ENCODE measurements at places on chromosomes 4 and X. TPM values are rescaled to one million over a fixed set of nuclear protein-coding genes. Genes with fewer than 3 reads are reported as not detected.
A peak's percentile ranks its signal among the peaks of the same experiment; 100 is the strongest.

ADAM29 gene
- not detected for total RNA-seq

RIBC1 gene
- 0.90 TPM for total RNA-seq

CSAG1 gene
- not detected for total RNA-seq

UGT8 gene
- total RNA-seq: 0.07 TPM

KCNE5 gene
- 0.87 TPM for total RNA-seq

TLR3 gene
- not detected for total RNA-seq

MPP1 gene
- total RNA-seq: 27.7 TPM

CETN2 gene
- total RNA-seq: 9.9 TPM

DNA sequence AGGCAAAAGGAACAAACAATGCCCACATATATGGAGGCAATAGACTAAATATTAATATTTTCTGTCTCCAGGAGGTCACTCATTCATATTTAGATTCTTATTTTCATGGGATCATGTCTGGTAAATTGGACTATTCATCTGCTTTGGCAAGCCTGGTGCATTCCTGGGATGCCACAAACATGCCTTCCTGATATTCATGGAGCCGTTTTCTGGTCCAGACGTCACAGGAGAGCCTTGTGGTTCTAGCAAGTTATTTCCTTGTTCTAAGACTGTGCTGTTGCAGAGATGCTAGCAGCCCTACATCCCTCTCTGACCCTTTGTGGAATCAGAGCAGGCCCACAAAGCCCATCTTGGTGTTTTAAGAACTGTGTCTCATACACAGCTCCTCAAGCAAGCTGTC lies 16.1 kb upstream of the EXOSC9 start:
- no peaks in the 10 kb centered on the region for H3K36me3 ChIP-seq
- H3K4me3 ChIP-seq: no peak overlapping the region
- no peak overlapping the region for H3K27ac ChIP-seq
- DNase-seq: no peak
- peaks cover 14% of the 10 kb centered on the region for H3K4me1 ChIP-seq

- no peaks in the 10 kb centered on the region for H3K27me3 ChIP-seq
- H3K36me3 ChIP-seq: peaks cover 35% of the 10 kb centered on the region
- H3K4me3 ChIP-seq: peak overlapping the region; percentile 65
- H3K27ac ChIP-seq: peak overlapping the region; percentile 95
- H3K4me1 ChIP-seq: peaks cover 49% of the 10 kb centered on the region
- DNase-seq: no peak
These were observed 47.6 kb downstream of the SH3KBP1 start for GRCh38 chrX:19839770-19840254.

- no peaks in the 10 kb centered on the region for H3K4me1 ChIP-seq
- H3K27me3 ChIP-seq: no peaks in the 10 kb centered on the region
- DNase-seq: no peak
These were observed 163.2 kb downstream of the HHIP start for GRCh38 chr4:144809056-144809640.

DNA sequence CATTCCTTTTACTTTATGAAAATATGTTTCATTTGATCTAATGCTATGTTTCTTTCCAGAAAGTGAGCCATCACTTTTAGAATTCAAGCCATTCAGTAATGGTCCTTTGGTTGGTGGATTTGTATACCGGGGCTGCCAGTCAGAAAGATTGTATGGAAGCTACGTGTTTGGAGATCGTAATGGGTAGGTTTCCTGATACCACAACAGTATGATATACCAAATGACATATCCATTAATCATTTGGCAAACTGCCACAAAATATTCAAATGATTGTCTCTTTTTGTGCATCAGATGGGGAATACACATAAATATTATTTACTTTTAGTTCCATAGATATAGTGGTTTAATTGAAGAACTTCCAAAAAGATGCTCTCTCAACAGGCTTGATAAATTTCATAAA lies 68.2 kb downstream of the HHIP start:
- DNase-seq: no peak
- H3K27ac ChIP-seq: no peak overlapping the region
- no peaks in the 10 kb centered on the region for H3K4me1 ChIP-seq
- H3K36me3 ChIP-seq: no peaks in the 10 kb centered on the region
- H3K27me3 ChIP-seq: no peaks in the 10 kb centered on the region
- H3K4me3 ChIP-seq: no peak overlapping the region

DNA sequence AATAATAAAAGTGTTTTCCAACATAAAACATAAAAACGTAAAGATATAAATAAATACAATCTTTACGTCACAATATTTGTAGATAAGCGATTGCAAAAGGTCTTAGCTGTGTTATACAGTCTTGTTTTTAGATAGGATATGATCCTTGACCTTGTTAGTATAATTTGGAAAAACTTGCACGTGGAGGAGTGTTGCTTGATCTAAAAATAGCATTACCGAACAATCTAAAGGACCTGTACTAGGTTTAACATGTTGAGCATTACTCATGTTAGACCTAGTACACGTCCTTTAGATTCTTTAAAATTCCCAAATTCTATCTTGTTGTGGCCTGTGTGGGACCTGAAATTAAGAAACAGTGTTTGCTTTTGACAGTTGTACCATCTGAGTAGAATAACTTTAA lies 1.6 kb downstream of the METAP1 start:
- H3K27ac ChIP-seq: no peak overlapping the region
- H3K4me1 ChIP-seq: peaks cover 30% of the 10 kb centered on the region
- H3K36me3 ChIP-seq: peaks cover 6% of the 10 kb centered on the region
- no peak for DNase-seq
- H3K4me3 ChIP-seq: peak overlapping the region; percentile 10

DNA sequence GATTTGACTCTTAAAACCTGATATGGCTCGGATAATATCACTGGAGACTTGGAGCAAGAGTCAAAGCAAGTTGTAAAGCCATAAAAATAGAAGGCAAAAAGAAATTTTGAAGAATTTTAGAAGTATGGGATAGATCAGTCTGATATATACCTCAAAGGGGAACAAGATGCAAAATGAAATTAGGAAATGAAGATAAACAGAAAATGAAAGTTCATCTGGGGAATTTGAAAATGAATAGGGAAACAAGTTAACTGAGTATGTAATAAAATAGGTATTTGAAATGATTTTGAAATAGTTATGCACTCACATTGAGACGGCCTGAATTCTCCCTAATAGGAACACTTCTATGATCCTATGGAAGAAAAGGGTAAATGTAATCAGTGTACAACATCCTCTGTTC lies 5.7 kb downstream of the CYP2U1 start:
- no peak overlapping the region for H3K27ac ChIP-seq
- peaks cover 19% of the 10 kb centered on the region for H3K4me1 ChIP-seq
- peaks cover 19% of the 10 kb centered on the region for H3K27me3 ChIP-seq
- no peaks in the 10 kb centered on the region for H3K36me3 ChIP-seq
- DNase-seq: no peak
- no peak overlapping the region for H3K4me3 ChIP-seq

GRCh38 chr4:16196482-16197393 lies 29.5 kb downstream of the TAPT1 start:
- no peak overlapping the region for H3K4me3 ChIP-seq
- H3K27ac ChIP-seq: no peak overlapping the region
- H3K36me3 ChIP-seq: peaks cover 33% of the 10 kb centered on the region
- peaks cover 16% of the 10 kb centered on the region for H3K4me1 ChIP-seq
- no peak for DNase-seq

- H3K27ac ChIP-seq: no peak overlapping the region
- H3K36me3 ChIP-seq: no peaks in the 10 kb centered on the region
- DNase-seq: no peak
These were observed 55.7 kb downstream of the LNX1 start for GRCh38 chr4:53535567-53535966.

GRCh38 chr4:181659876-181660275 lies 583.3 kb upstream of the TENM3 start:
- no peaks in the 10 kb centered on the region for H3K4me1 ChIP-seq
- no peak for DNase-seq
- H3K36me3 ChIP-seq: no peaks in the 10 kb centered on the region
- no peaks in the 10 kb centered on the region for H3K27me3 ChIP-seq
- no peak overlapping the region for H3K27ac ChIP-seq
- no peak overlapping the region for H3K4me3 ChIP-seq

- H3K4me3 ChIP-seq: no peak overlapping the region
- DNase-seq: no peak
- H3K4me1 ChIP-seq: no peaks in the 10 kb centered on the region
- no peaks in the 10 kb centered on the region for H3K27me3 ChIP-seq
- no peak overlapping the region for H3K27ac ChIP-seq
- no peaks in the 10 kb centered on the region for H3K36me3 ChIP-seq
These were observed 99.2 kb downstream of the SORCS2 start for GRCh38 chr4:7291372-7292114.

GRCh38 chrX:40470830-40471429 lies 109.8 kb upstream of the ATP6AP2 start:
- DNase-seq: no peak
- no peak overlapping the region for H3K4me3 ChIP-seq
- H3K27ac ChIP-seq: no peak overlapping the region
- peaks cover 13% of the 10 kb centered on the region for H3K27me3 ChIP-seq
- H3K4me1 ChIP-seq: peaks cover 33% of the 10 kb centered on the region

- peaks cover 51% of the 10 kb centered on the region for H3K4me1 ChIP-seq
- H3K27me3 ChIP-seq: no peaks in the 10 kb centered on the region
- no peaks in the 10 kb centered on the region for H3K36me3 ChIP-seq
- H3K27ac ChIP-seq: no peak overlapping the region
- H3K4me3 ChIP-seq: no peak overlapping the region
These were observed 19.0 kb downstream of the ATP8A1 start for GRCh38 chr4:42637867-42638266.

DNA sequence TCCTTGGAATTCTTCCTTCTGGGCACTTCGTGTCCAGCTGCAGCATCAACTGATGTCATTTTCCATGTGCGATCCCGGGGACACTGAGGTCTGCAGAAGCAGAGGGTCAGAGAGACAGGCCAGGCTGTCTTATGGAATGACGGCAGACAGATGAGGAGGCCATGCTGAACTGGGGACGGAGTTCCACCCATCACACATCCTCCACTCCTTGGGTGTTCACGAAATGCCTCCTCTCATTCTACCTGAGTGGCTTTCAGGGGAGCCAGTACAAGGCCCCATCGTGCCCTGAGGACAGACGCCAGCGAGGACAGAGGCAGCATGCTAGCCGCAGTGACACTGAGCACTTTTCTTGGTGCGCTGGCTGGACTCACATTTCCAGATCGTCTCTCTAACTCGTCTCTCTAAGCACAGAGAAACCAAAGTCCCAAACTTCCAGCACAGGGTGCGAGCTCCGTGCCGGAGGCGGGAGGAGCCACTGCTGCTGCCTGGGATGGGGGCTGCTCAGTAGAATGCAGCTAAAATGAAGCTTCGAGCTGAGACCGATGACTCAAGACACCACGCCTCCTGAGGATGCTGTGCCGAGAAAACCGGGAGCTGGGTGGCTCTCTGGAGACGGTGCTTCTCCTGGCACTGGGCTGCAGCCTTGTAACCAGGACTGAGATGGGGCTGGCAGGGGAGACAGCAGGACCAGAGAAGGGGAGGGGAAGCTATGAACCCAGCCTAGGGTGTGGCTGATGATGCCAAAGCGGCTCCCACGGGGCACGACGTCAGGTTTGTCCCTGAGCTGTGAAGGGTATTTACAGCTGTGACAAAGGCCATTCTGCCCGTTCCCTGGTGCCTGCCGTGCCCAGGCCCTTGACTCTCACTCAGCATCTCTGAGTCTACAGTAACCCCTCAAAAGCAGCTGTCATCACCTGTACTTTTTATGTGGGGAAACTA lies 8.2 kb downstream of the ABLIM2 start:
- DNase-seq: no peak
- peaks cover 2% of the 10 kb centered on the region for H3K27me3 ChIP-seq
- H3K4me3 ChIP-seq: no peak overlapping the region
- H3K27ac ChIP-seq: no peak overlapping the region
- H3K4me1 ChIP-seq: no peaks in the 10 kb centered on the region

GRCh38 chr4:102324730-102325129 lies 20.6 kb downstream of the SLC39A8 start:
- no peak overlapping the region for H3K27ac ChIP-seq
- no peak overlapping the region for H3K4me3 ChIP-seq
- H3K27me3 ChIP-seq: no peaks in the 10 kb centered on the region
- H3K36me3 ChIP-seq: peaks cover 44% of the 10 kb centered on the region

DNA sequence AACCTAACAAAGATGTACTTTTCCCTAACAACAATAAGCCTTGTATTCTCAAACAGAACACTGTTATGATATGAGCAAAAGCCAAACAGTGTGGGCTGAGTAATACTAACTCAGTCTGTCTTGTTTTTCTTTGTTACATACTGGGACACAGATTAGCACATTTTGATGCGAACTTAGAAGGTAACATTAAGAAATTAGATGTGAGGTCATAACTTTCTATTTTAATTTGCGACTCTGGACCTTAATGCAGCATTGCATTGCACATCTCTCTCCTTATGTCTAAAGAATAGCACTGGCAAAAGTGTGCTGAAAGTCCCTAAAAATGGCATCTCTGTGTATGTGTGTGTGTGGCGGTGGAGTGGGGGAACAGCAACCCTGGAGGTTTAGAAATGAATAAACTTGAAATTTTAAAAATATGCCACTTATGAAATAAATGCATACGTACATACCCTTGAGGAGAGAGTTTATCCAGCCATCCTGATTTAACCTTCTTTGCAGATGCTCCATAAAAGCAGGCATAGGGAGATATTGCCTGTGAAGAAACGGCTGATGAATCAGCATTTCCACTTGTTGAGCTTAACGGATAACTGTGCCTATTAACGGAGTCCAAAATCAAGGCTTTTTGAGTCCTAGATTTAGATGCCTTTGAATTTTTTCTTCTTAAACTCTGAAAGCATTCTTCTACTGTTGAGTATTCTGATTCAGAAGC lies 34.2 kb downstream of the ARAP2 start:
- peaks cover 48% of the 10 kb centered on the region for H3K4me1 ChIP-seq
- peaks cover 81% of the 10 kb centered on the region for H3K36me3 ChIP-seq
- H3K27ac ChIP-seq: peak overlapping the region; percentile 94

GRCh38 chr4:146063143-146063542 lies 112.4 kb upstream of the LSM6 start:
- no peaks in the 10 kb centered on the region for H3K36me3 ChIP-seq
- peaks cover 4% of the 10 kb centered on the region for H3K27me3 ChIP-seq
- DNase-seq: no peak
- no peak overlapping the region for H3K4me3 ChIP-seq
- H3K4me1 ChIP-seq: peaks cover 10% of the 10 kb centered on the region

- DNase-seq: no peak
- no peaks in the 10 kb centered on the region for H3K27me3 ChIP-seq
- no peaks in the 10 kb centered on the region for H3K4me1 ChIP-seq
- no peaks in the 10 kb centered on the region for H3K36me3 ChIP-seq
These were observed 568.8 kb downstream of the GRID2 start for GRCh38 chr4:92872604-92873003.

DNA sequence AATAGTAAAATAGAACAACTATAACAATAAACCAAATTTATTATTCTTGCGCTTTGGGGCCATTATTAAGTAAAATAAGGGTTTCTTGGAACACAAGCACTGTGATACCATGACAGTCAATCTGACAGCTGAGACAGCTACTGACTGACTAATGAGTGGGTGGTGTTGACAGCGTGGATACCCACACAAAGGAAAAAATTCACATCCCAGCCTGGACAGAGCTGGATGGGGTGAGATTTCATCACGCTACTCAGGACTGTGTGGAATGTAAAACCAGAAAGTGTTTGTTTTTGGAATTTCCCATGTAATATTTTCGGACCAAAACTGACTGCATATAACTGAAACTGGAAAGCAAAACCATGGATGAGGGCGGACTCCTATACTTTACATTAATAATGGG lies 48.8 kb downstream of the IGFBP7 start:
- H3K36me3 ChIP-seq: no peaks in the 10 kb centered on the region
- DNase-seq: no peak
- peaks cover 15% of the 10 kb centered on the region for H3K27me3 ChIP-seq
- no peak overlapping the region for H3K4me3 ChIP-seq
- H3K27ac ChIP-seq: no peak overlapping the region
